ENCODE measurements at places on chromosomes 7 and 10.

GRCh38 chr7:77208416-77208815 lies 8.8 kb upstream of the FGL2 start:
- peak; percentile 31 for DNase-seq

DNA sequence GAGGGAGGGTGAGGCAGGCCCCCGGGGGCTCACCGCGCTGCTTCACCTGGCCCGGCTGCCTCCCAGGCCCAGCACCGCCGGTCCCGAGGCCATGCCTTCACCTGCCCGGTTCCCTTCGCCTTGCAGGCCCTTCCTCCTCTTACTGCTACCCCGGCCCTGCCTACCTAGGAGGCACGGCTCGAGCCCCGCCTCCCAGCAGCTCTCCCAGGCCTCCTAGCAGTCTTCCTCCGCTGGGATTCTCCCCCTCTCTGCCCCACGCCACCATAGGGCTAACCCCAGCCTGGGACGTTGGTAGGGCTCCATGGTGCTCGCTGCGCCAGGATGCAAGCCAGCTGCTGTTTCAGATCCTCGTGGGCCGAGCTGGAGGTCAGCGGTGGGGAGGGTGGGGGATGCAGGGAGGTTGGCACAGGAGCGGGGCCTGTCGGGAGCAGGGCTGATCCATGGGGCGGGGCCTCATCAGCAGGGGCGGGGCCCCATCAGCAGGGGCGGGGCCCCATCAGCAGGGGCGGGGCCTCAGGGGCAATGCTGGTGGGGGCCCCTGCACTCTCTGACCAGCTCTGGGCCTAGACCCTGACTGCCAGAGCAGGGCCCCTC lies 63.3 kb downstream of the RASGEF1A start:
- DNase-seq = no peak

DNA sequence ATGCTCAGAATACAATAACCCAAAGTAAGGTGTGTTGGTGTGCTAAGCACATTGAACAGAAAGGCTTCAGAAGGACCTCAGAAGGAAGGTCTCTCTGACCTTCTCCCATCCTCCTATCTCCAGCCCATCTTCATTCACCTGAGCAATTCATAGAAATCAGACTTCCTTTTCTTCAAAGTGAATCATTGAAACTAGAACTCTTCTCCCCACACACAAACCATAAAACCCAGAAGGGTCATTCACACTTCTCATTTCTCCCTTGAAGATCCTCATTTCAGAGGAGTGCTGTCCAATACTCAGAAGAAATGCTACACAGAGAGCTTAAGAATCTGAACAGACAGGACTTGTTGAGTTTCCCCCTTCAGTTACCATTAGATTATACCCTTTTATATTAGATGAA lies 89.5 kb downstream of the VWDE start:
- DNase-seq = no peak

GRCh38 chr10:111146025-111146640 lies 69.3 kb downstream of the ADRA2A start:
- no peak for DNase-seq

- peak; percentile 66 for DNase-seq
Observed at GRCh38 chr7:104206841-104207240, 972 bp downstream of the ORC5 start.

DNA sequence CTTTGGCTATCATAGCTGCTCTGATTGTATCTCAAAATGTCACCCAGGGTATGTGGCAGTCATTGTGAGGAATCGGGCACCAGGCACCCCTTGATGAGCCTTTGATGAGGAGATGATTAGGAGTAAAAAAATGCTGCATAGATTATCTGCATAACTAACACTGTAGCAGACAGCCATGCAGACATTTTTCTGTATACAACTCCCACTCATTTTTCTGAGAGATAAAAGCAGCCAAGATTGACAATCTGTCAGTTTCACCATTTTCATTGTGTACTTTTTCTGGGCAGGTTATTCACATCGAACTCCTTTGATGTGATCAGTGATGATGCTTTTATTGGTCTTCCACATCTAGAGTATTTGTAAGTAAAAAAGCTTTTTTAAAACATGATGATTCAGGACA lies 19.4 kb downstream of the LGI1 start:
- DNase-seq = no peak

- no peak for DNase-seq
Observed at GRCh38 chr10:7264313-7264756, 146.5 kb downstream of the SFMBT2 start.

- DNase-seq = no peak
Observed at GRCh38 chr10:74683621-74684364, 142.6 kb upstream of the KAT6B start.

DNA sequence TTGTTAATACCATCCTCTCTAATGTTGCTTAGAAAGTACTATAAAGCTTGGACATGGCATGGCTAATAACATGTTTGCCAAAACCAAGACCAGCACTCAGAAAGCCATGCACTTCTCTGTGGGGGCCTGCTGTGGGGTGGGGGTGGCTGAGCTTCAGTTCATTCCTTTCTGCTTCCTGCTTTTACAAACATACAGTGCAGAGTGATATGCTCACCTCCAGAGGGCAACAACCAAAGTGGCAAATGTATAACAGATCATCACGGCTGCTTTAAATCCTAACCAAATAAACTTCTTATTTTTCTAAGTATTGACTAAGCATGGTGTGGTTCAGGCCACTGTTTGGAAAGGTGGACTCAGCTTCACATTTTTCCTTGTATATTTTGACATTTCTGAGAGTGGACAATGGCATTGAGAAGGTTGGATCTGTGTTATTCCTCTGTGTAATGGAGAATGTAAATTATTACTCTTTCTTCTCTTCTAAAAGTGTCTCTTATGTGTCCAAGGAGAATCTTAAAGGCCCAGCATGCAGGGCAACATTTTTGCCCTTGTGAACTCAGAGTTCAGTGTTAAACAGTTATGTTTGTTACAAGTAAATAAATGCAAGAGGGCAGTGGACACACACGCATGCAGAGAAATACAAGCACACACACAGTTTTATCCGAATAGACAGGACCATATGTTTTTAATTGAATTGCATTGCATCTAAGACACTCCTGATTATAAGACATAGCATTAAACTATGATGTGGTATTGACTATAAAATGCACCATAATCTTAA lies 186.1 kb downstream of the HERPUD2 start:
- DNase-seq = peak; percentile 1

DNA sequence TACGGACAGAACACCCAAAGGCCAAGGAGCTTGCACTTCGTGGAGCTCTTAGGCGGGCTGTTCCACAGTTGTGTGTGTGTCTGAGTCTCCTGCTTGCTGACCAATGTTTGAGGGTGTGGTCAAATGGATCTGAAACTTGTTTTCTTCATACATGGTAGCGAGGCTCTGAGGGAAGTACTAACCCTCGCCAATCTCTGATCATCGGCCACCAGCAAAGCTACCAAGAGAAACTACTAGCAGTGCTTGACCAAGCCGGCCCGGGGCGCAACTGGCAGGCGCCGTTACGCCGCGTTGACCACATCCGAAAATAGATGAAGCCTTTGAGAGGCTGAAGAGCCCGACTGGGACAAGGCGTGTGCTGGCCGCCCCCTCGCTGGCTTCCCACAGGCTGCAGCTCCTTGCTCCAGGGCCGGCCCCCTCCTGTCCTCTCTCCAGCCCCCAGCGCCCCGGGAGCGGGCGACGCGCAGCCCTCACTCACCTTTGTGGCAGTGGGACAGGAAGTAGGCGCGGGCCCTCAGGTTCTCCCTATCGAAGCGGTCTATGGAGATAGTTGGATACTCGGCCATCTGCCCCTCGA lies 384 bp downstream of the DCLRE1C start:
- peak; percentile 87 for DNase-seq

- DNase-seq = no peak
Observed at GRCh38 chr7:93352881-93353280, 120.7 kb downstream of the VPS50 start.

DNA sequence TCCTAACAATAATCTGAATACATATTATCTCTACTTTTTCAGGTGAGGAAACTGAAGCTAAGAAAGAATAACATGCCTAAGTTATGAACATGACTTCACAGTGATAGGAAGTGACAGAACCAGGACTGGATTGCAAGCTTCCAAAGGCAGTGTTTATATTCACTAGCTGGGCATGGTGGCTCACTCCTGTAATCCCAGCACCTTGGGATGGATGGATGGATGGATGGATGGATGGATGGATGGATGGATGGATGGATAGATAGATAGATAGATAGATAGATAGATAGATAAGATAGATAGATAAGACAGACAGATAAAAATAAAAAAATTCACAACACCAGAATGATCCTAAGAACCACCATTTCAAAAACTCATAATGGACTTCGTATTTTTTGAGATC lies 18.2 kb upstream of the JMJD1C start:
- no peak for DNase-seq

DNA sequence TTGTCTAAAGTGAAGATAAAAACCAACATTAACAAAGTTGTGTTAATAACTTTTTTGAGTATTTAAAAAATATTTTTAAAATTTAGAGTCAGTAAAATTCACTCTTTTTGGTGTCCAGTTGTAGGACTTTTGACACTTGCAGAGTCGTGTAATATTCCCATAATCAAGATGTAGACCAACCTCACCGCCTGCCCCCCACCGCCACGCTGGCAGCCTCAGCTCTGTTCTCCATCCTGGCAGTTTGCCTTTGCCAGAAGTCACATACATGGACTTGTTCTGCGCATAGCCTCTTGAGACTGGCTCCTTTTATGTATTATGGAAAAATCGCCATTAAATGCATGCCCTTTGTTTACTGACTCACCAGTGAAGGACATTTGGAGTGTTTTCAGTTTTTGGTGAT lies 27.3 kb upstream of the SYCE1 start:
- DNase-seq = no peak

DNA sequence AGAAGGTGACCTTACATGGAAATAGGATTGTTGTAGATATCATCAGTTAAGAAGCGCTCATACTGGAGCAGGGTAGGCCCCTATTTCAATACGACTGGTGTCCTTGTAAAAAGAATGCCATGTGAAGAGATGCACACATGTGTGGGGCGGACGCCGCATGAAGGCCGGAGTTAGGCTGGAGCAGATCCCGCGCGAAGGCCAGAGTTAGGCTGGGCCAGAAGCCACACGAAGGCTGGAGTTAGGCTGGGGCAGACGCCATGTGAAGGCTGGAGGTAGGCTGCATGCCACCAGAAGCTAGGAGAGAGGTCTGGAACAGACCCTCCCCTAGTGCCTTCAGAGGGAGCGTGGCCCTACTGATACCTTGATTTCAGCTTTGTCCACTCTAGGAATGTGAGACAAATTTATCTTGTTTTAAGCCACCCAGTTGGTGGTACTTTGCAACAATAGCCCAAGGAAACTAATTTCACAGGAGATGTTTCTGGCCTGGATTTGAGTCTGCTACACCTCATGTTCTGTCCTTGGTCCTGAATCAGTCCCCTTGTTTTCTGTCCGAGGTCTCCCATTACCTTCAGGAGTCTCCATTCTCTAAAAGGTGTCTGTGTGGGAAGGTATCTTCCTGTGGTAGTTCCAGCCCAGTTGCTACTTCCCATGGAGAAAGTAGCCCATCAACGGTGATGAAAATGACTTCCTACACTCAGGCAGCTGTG lies 585.8 kb downstream of the LRMDA start:
- no peak for DNase-seq

GRCh38 chr7:116588641-116589594 lies 64.1 kb downstream of the CAV1 start:
- peak; percentile 64 for DNase-seq

DNA sequence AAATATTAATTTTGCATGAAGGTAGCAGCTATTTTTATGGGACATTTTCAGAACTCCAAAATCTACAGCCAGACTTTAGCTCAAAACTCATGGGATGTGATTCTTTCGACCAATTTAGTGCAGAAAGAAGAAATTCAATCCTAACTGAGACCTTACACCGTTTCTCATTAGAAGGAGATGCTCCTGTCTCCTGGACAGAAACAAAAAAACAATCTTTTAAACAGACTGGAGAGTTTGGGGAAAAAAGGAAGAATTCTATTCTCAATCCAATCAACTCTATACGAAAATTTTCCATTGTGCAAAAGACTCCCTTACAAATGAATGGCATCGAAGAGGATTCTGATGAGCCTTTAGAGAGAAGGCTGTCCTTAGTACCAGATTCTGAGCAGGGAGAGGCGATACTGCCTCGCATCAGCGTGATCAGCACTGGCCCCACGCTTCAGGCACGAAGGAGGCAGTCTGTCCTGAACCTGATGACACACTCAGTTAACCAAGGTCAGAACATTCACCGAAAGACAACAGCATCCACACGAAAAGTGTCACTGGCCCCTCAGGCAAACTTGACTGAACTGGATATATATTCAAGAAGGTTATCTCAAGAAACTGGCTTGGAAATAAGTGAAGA lies 112.3 kb downstream of the CFTR start:
- DNase-seq = no peak

DNA sequence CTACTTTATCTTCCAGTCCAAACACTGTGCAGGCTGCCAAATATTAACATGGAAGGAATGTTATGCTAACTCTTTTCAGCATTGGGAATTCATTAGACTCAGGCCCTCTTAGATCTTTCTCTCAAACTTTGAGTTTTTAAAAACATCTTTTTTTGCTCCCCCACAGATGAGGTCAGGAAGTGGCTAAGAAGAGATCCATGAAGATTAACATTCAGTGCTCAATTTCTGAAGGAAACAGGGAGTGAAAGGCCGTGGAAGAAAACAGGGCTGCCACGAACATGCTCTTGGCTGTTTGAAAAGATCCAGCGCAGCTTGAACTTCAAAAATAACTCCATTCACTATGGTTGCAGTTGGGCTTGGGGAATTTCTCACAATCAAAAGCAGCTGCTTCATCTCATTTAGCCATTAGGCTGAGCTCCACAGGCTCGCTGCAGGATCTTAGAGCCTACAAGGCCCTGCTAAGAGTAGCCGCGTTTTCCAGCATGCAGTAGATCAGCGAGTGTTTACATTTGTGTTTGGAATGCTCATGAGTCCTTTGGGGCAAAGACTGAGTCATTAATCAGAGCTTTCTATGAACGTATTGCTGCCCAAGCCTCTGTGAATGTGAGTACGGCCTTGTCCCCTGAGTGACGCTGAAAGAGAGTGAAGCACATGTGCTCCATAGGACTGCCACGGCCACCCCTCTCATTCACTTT lies 41.2 kb upstream of the TNS3 start:
- no peak for DNase-seq

- no peak for DNase-seq
Observed at GRCh38 chr10:88915781-88916180, 35.7 kb downstream of the STAMBPL1 start.

DNA sequence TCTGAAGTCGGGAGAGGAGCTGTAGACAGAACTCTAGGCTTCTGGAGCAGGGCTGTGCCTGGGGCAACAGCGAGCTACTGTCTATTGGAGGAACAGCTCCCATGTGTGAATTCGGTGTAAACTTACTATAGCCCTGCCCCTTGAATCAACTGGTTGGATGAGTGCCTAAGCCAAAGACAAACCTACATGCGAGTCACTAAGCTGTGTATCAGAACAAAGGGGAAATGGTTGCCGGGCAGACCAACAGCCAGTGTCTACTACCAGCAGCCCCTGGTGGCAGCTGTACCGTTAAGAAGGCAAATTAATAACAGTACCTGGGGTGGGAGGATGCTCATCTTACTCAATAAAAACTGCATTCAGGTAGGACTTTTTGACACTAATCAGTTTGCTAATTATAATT lies 343.6 kb downstream of the ACTR3B start:
- DNase-seq = no peak

GRCh38 chr10:29273478-29273877 lies 15.4 kb upstream of the LYZL1 start:
- DNase-seq = no peak

Data from OCI-M1 (cell line).